ENCODE measurements at places on chromosomes 11 and 22.

- DNase-seq: no peak
Observed at GRCh38 chr11:17547932-17548331, 873 bp downstream of the OTOG start.

GRCh38 chr11:34343153-34343552 lies 14.7 kb downstream of the ABTB2 start:
- DNase-seq: no peak

GRCh38 chr22:17143826-17144225 lies 15.3 kb downstream of the HDHD5 start:
- no peak for DNase-seq

GRCh38 chr22:38213990-38214301 lies 12.2 kb downstream of the MAFF start:
- no peak for DNase-seq

GRCh38 chr22:50621356-50621880 lies 6.5 kb downstream of the ARSA start:
- no peak for DNase-seq

DNA sequence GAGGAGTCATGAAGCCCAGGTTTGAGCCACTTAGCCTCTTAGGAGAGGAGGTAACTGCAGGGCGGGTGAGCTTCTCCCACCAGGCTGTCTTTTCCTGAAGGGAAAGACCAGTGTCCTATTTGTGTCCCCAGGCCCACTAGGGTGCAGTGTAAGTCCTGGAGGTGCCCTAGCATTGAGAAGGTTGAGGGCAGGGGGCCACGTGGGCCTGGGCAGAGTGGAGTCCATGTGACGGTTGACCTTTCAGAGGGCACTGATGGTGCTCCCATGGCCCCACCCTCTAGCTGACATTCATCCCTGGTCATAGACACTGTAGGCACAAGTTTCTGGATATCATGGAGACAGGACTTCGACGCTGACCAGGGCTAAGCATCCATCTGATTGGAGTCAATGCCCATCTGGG lies 44.1 kb upstream of the TP53I11 start:
- DNase-seq: no peak

Measured in stimulated activated CD4-positive, alpha-beta T cell treated with anti-CD3 and anti-CD28 coated beads, Interleukin-1b, Interleukin-23, amount 100 ng/mL, for 24 hours (primary cell).